ENCODE measurements at places on chromosomes 2 and 18. TPM values are rescaled to one million over a fixed set of nuclear protein-coding genes. Genes with fewer than 3 reads are reported as not detected.

TFCP2L1 gene
- total RNA-seq: 0.05 TPM

DNA sequence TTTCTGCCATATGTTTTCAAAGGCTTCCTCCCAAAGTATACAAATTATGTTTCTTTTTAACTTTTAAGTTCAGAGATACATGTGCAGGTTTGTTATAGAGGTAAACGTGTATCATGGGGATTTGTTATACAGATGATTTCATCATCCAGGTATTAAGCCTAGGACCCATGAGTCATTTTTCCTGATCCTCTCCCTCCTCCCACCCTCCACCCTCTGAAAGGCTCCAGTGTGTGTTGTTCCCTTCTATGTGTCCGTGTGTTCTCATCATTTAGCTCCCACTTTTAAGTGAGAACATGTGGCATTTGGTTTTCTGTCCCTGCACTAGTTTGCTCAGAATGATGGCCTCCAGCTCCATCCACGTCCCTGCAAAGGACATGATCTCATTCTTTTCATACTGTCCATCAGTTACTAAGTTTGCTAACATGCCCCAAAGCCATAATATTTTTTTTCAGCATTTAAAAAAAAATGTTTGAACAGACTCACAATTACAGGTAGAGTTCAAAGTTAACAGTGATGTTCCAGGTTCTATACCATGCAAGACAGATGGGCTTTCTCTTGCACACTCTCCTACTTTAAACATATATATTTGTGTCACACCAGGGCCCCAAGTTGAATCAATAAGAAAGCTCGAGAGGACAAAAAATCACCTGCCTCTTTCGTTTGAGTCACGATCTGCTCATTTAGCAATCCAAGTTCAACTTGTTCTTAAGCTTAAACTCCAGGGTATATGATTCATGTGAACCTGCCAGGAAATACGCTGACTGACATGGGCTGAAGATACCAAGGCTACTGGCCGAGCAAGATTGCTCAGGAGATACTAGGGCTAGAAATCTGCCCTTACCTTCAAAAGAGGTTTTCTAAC, 77.6 kb downstream of the AP1S3 start:
- no peaks in the 10 kb centered on the region for H3K36me3 ChIP-seq
- H3K27ac ChIP-seq: peak overlapping the region; percentile 68
- no peak overlapping the region for H3K4me3 ChIP-seq
- H3K4me1 ChIP-seq: peaks cover 23% of the 10 kb centered on the region
- H3K27me3 ChIP-seq: no peaks in the 10 kb centered on the region

DNA sequence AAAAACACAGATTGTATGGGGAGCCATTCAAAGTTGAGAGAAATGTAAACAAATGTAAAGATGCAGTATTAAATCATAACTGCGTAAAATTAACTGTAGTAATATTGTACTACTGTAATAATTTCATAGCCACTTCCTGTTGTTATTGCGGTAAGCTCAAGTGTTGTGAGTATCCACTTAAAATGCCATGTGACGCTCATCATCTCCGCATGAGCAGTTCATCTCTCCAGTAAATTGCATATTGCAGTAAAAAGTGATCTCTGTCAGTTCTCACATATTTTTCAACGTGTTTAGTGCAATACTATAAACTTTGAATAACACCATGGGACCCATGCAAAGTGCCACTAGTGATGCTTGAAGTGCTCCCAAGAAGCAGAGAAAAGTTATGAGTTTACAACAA, 41.8 kb upstream of the SP3 start:
- H3K36me3 ChIP-seq: no peaks in the 10 kb centered on the region
- no peak for DNase-seq
- H3K27ac ChIP-seq: no peak overlapping the region
- H3K4me3 ChIP-seq: no peak overlapping the region

DES gene
- 5.2 TPM for total RNA-seq

- no peaks in the 10 kb centered on the region for H3K36me3 ChIP-seq
- no peak for DNase-seq
- no peak overlapping the region for H3K27ac ChIP-seq
- no peak overlapping the region for H3K4me3 ChIP-seq
- H3K27me3 ChIP-seq: peaks cover 6% of the 10 kb centered on the region
Measured at GRCh38 chr2:235430366-235431083, 63.3 kb upstream of the AGAP1 start.

- peaks cover 3% of the 10 kb centered on the region for H3K27me3 ChIP-seq
- DNase-seq: no peak
- H3K36me3 ChIP-seq: no peaks in the 10 kb centered on the region
- H3K27ac ChIP-seq: no peak overlapping the region
- no peak overlapping the region for H3K4me3 ChIP-seq
Measured at GRCh38 chr2:38090928-38091327, 15.0 kb upstream of the CYP1B1 start.

GRCh38 chr2:199439066-199439465, 18.7 kb downstream of the SATB2 start:
- no peak overlapping the region for H3K4me3 ChIP-seq
- H3K4me1 ChIP-seq: peaks cover 4% of the 10 kb centered on the region
- H3K27me3 ChIP-seq: no peaks in the 10 kb centered on the region
- DNase-seq: no peak
- peaks cover 2% of the 10 kb centered on the region for H3K36me3 ChIP-seq

DNA sequence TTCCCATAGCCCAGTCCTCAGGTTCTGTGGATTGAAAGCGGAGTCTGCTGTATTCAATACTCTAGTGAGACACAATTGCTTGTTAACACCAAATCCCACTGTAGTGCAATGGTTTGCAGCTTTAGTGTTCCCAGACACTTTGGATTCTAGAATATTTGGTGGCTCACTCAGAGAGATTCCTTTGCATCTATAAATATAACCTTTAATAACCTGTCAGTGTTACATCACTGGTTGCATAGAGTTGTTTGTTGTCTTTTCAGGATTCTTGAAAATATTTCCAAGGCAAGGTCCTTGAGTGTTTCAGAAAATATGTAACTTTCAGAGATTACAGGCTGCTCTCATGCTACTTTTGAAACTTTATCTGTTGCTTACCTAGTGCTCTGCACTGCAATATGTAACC, 157.5 kb downstream of the ZEB2 start:
- no peak overlapping the region for H3K4me3 ChIP-seq
- peaks cover 36% of the 10 kb centered on the region for H3K4me1 ChIP-seq
- H3K27ac ChIP-seq: peak overlapping the region; percentile 59
- H3K36me3 ChIP-seq: no peaks in the 10 kb centered on the region

DNA sequence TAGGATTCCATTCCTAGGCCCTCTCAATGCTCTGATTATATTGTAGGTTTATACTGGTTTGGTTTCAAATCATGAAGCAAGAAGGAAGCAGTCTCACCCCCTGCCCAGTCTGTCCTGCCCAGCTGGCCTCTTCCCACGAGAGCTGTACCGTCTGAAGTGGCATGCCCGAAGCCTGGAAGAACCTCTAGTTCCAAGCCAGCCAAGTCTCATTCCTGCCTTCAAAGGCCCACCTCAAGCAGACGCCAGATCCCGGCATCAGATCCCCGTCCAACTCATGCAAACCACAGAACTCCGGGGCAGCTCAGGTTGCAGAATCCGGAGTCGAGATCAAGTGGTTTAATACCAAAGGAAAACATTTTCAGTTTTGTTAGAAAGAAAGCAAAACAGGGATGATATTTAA, 234.4 kb downstream of the LPIN1 start:
- H3K27me3 ChIP-seq: no peaks in the 10 kb centered on the region
- no peaks in the 10 kb centered on the region for H3K4me1 ChIP-seq
- H3K36me3 ChIP-seq: no peaks in the 10 kb centered on the region
- DNase-seq: peak; percentile 74
- no peak overlapping the region for H3K27ac ChIP-seq

GRCh38 chr2:118810766-118811165, 36.7 kb downstream of the EN1 start:
- no peak overlapping the region for H3K4me3 ChIP-seq
- no peak for DNase-seq
- H3K27me3 ChIP-seq: peaks cover 19% of the 10 kb centered on the region
- H3K27ac ChIP-seq: no peak overlapping the region

- H3K27ac ChIP-seq: no peak overlapping the region
- H3K4me3 ChIP-seq: no peak overlapping the region
- no peaks in the 10 kb centered on the region for H3K27me3 ChIP-seq
- peaks cover 3% of the 10 kb centered on the region for H3K4me1 ChIP-seq
- H3K36me3 ChIP-seq: no peaks in the 10 kb centered on the region
- DNase-seq: no peak
Measured at GRCh38 chr2:43004879-43005244, 212.5 kb upstream of the HAAO start.

DNA sequence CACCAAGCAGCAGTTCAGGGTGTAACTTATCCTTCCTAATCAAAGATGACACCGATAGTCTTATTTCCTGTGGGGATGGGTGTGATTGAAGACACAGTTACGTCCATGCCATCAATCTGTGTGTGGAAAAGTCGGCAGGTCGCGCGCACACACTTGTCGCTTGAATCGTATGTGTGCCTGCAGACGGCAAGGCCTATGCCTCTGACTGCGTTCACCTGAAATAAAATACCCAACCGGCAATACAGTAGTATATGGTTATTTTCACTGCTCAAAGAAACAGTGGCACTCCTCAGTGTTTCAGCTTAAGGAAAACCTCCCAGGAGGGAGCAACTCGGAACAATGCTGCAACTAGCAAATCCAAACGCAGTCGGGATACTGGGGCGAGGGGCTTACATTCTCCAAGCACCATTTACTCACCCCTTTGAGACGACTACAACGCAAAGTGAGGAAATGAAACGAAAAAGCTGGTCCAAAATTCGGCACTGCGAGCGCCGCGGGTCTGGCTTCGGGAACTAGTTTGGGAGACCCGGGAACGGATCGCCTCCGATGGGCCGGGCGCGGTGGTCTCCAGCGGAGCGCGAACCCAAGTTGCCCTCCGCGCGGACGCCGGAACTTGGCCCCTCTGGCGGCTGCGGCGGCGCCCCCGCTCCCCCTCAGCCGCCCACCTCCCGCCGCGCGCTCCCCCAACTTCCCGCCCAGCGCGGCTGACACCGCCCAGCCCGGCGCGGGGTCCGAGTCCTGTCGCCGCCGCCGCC, 675 bp downstream of the PRKD3 start:
- H3K36me3 ChIP-seq: no peaks in the 10 kb centered on the region
- DNase-seq: peak; percentile 17
- peak overlapping the region; percentile 94 for H3K4me3 ChIP-seq
- H3K4me1 ChIP-seq: peaks cover 4% of the 10 kb centered on the region

DNA sequence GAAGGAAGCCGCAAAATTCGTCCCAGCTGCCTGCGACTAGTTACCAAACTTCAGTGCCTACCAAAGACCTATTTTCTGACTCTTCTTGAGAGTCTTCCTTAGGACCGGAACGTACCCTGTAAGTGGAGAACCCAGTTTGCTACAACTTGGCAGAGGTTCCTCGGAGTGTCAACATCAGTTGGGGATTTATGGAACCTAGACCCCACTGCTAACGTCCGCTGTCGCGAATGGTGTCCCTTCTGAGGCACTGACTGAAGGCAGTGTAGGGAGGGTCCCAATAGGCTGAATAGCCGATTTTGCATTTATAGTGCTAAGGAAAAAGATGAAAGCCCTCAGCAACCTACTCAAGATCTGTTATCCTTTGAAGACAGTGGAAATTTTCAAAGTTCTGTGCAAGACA, 568 bp upstream of the STK17B start:
- H3K27me3 ChIP-seq: peaks cover 11% of the 10 kb centered on the region
- DNase-seq: peak; percentile 6
- no peak overlapping the region for H3K27ac ChIP-seq
- peaks cover 18% of the 10 kb centered on the region for H3K4me1 ChIP-seq
- peak overlapping the region; percentile 66 for H3K4me3 ChIP-seq
- H3K36me3 ChIP-seq: no peaks in the 10 kb centered on the region

DNA sequence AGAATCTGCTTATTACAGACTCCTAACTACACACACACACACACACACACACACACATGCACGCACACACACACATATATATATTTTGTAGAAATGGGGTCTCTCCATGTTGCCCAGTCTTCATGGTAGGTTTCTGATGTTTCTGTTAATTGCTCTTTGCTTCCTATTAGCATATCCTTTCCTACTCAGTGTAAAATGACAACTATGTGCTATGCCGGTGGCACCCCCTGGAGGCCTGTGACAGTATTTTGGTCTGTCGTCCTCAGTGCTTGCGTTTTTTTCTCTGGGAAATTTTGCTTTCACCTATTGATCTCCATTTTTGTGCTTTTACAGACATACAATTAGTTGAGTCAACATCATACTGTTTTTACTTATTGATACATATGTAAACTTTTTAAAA, 322.1 kb downstream of the LRRTM1 start:
- no peak overlapping the region for H3K4me3 ChIP-seq
- no peak for DNase-seq
- H3K4me1 ChIP-seq: no peaks in the 10 kb centered on the region
- no peaks in the 10 kb centered on the region for H3K27me3 ChIP-seq
- H3K27ac ChIP-seq: no peak overlapping the region

MYL12A gene
- 682 TPM for total RNA-seq

GAREM1 gene
- total RNA-seq: 9.0 TPM

CPO gene
- total RNA-seq: not detected

DNA sequence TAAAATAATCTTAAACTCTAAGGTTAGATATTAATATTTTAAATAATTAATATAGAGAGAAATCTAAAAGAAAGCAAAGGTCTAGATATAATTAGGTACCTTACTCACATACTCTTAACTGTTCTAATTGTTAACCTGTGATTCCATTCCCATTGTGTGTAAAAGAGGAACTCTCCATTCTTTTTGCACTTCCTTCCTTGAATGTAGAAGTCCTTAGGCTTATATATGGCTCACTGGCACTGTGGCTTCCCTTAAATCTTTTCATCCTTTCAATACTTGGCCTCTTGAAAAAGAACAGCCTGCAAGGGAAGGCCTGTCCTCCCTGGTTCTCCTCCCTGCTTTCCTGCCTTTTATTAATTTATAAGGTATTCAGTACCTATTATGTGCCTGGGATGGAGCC, 182.8 kb upstream of the FOSL2 start:
- no peaks in the 10 kb centered on the region for H3K4me1 ChIP-seq
- no peak overlapping the region for H3K27ac ChIP-seq
- H3K36me3 ChIP-seq: no peaks in the 10 kb centered on the region

DNA sequence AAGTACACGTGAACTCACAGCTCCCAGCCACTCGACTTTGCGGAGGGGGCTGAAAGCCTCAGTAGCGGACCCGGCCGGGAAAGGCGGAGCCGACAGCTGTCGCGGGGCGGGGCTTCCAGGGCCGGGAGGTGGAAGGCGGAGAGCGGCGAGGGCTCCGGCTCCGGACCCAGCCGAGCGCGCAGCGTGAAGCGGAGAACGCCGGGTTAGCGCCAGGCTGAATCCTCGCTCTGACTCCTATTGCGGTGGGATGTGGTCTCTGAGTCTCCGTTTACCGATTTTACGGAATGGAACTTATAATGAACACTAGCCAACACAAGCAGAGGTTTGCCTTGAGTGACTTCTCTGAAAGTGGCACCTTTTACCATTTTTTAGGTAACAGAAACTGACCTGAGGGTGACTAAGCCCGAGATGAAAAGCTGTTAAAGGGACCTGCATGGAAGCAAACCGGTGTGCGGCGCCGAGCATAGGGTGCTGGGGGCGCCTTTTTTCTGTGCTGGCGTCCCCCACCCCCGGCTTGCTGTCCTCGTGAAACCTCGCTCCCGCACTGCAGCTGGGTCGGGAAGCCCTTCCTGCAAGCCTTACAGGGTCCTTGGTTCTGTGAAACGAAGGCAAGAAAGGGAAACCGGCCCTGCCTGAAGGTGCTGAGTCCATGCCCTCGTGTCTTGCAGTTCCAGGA, 72.9 kb downstream of the EN1 start:
- peak overlapping the region; percentile 67 for H3K4me3 ChIP-seq
- H3K36me3 ChIP-seq: no peaks in the 10 kb centered on the region
- H3K27me3 ChIP-seq: peaks cover 3% of the 10 kb centered on the region
- H3K27ac ChIP-seq: no peak overlapping the region
